ENCODE measurements at places on chromosomes 7 and 10.

DNA sequence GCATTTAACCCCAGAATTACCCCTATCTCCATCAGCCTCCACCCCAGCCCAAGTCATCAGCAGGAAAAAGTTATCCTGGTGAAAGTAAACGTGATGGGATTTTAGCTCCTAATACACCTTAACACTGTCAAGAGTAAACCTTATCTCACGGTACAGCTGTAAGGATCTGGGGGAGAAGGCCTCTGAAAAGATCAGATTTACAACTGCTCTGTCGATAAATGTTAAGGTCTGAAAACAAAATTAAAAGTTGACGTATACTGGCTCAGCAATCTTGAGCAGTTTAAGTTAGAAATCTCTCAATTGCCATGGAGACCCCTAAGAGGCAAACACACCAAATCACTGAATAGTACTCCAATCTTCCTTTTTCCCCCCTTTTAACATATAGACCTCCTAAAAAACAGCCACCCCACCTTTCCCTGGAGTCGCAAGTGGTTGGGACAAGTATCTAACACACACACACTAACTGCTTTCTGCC, 6.1 kb downstream of the SKAP2 start:
- DNase-seq = no peak

- DNase-seq = no peak
These were observed 84.5 kb upstream of the DYNC1I1 start for GRCh38 chr7:95687759-95688343.

DNA sequence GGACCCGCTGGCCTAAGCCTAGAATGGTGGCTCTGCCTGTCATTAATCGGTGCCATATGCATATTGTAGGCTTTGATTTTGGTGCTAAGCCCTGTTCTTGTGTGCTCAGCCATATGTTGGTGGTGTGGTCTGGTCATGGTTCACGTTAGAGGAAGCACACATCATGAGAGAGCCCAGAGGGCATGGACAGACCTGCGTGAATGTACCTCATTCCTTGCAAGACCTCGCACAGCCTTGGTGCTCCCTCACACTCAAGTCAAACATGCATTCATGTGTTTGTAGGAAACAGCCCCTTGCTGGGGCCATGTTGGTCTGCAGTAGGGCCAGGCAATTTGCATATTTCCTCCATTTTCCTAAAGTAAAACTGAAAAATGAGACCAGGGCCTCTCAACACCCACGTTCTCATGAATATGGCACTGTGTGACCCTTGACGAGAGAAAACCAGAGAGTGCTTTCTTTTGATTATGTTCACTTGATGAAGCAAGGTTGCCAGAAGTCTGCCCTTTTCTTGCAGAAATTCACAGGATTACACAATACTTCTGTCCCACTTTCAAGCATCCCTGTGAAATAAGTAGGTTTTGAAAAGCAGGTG, 268.7 kb downstream of the CELF2 start:
- DNase-seq = no peak

DNA sequence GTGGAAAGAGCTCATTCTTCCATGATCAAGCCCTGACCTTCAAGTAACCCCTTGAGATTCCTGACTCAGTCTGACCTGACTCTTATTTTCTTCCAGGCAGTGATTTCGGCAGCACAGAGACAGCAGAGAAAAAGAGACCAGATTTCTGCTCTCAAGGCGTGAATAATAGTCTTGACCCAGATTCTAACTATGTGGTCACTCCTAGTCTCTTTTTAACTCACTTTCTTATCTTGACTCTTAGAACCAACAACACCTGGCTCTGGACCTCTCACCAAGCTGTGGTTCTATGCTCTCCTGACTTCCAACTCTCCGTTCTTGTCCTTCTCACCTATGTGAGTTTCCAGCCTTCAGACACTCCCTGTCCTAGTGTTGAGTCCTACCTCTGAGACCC, 36.9 kb upstream of the KDM7A start:
- no peak for DNase-seq

DNA sequence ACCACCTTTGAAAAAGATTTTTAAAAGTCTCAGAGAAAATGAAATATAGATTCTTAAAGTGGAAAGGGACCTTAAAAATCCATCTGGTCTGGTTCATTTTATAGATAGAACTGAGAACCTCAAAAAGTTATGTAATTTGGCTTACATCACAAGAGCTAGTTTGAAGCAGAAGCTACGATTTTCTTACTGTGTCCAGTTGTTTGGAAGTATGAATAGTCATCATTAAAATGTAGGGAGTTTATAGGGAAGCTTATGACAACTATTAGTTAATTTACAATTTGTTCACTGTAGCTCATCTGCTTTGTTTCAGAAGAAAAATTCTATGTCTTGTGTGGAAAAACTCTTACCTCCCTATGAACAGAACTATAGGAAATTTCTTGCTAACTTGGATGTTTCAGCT, 26.9 kb downstream of the ZEB1 start:
- no peak for DNase-seq

DNA sequence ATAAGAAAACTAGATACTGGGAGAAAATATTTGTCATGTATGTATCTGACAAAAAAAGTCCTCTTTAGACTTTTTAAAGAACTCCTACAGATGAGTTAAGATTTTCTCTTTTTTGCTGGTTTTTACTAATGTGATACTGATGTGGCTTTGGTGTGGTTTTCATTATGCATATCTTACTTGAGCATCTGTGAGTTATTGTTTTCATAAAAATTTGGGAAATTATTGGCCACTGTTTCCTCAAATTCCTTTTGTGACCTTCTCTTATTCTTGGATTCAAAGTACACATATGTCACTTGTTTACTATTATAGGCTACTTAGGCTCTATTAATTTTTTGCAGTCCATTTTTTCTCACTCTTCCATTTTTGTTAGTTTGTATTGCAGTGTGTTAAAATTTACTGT, 89.0 kb downstream of the PPP1R9A start:
- DNase-seq = no peak

DNA sequence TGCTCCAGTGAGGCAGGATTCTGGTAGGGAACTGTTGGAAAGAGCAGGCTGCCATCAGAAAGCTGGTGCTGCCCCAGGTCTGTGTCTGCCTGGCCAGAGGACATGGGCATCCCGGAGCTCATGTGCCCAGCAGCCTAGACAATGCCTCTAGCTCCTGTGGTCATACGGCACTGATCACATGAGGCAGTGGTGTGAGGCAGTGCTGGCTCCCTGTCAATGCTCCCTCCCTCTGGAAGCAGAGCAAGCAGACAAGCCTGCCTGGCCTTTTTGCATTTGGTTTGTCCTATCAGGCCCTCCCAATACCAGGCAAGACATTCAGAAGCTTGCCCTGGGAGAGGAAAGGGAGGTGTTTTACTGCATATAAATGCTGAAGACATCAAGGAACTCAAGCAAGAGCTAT, 19.5 kb upstream of the MMP21 start:
- no peak for DNase-seq

- DNase-seq = no peak
These were observed 84.0 kb upstream of the NPY start for GRCh38 chr7:24199978-24200377.

DNA sequence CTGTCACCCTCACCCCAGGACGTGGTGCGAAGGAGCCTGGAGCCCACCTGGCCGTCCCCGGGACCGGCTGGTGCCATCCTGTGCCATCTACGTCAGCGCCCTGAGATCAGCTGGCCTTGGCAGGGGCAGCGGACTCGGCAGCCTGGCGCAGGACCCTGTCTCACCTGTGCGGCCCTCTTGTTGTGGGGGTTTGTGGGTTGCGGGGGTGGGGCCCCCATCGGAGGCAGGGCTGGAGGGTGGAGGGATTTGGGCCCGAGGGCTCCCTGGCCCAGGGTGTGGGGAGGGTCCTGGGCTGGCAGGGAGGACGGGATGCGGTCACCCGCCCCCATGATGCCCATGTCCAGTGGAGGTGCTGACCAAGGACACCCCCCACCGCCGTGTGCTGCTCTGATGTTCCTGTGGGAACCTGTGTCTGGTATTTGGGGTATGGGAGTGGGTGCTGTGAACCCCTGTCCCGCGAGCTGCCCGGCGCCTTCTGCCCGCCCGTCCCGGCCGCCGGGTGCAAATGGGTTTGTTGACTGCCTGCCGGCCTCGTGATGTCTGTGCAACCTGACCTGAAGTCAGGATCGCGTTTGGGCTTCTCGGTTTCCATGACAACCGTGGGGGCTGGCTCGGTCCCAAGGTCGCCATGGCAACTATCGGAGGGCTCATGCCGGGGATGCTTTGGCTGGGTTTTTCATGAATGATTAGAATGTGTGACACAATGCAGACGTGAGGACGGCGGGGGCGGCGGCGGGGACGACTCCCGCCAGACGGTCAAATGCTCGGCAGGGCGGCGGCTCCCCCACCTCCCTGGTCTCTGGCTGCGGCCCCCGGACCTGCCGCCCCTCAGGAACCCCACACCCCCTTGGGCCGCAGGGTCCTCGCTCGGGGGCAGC, 7.3 kb downstream of the MAFK start:
- no peak for DNase-seq

DNA sequence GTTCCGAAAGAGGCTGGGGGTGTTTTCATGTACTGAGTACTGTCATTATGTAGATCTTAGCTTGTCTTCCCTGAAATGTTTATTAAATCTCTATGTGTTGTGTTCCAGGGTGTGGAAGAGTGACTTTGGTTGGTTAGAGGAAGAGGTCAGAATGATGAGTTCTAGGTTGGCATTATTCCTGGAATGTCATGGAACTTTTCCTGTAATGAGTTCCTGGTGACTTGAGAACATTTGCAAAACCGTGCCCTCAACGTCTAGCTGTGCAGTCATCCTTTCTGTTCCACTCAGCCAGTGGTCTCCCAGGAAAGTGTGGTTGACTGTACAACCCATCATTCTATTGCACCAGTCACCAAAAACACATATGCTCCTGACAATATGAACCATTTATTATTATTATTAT, 129.6 kb downstream of the BICC1 start:
- DNase-seq = no peak

DNA sequence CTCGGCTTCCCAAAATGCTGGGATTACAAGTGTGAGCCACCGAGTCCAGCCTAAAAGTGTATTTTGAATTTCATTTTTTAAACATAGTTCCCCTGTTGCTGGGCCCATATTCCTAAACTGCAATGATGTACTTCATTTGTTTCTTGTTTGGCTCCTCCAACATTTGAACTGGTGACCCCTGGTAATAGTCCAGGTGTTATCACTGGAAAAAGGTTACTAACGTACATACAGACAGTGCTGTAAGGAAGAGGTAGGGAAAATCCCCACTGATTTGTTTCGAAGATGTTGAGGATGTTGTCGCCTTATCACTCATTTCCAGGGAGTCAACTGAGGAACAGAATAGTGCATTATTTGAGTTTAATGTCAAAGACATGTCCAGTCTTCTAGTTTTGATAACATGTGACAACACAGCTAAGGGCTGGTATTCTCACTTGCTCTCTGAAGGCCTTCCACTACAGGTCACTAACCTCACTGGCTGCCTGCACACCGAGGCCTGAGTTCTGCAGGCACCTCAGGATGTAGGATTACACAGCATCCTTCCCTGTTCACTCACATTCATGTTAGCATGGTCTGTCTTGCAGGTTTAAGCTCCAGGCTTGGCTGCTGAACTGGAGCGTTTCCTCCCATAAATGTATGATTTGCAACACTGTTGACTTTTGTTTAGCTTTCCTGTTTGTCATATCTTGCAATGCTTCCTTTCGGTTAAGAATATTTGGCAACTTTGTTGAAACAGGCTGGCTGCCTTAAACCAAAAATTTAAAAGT, 362.8 kb downstream of the INHBA start:
- no peak for DNase-seq

GRCh38 chr7:132677918-132678317, 101.6 kb upstream of the PLXNA4 start:
- DNase-seq = no peak

DNA sequence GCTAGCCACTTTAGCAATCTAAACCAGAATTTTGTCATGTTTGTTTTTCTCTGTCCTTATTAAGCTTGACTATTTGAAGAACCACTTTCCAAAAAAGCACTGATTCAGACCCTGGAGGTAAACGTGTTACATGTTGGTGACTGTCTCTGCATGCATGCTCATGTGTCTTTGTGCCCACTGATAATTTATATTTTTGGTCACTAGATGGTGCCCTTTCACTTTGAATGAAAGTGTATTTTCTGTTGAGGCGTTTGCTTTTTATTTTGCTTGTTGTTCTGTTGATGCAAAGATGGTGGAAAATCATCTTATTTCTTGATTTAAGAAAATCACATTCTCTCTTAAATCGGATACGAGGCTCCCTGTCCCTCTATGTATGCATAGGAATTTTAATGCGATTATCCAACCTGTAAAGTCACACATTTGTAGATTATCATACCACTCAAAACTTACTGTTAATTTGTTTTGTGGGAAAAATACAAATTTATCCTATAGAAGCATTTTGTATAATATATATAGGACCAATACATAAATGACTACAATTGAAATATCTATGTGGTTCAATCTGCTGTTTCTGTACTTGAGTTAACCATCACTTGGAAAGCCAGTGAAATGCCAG, 269.3 kb downstream of the BICC1 start:
- DNase-seq = no peak

GRCh38 chr10:33027088-33027487, 69.1 kb upstream of the ITGB1 start:
- no peak for DNase-seq

- DNase-seq = no peak
These were observed 73.5 kb upstream of the DLX6 start for GRCh38 chr7:96931891-96932290.

- DNase-seq = no peak
These were observed 37.0 kb upstream of the CHST15 start for GRCh38 chr10:124130198-124130900.

DNA sequence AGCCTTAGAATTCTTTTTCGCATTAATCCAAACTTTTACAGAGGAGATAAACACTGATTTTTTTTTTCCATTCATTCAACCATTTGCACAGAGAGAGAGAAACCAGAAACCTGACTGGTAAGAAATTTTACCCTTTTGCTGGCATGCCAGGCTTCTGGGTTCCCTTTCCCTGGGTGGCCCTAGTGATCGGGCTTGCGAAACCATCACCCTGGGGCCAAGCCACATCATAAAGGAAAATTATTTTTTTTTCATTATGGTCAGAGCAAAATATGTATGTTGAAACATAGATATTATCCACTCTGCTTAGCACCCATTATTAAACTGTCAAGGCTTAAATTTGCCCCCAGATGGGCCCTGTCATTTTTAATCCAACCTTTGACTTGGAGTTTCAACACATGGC, 55.4 kb upstream of the INHBA start:
- DNase-seq = no peak

- no peak for DNase-seq
These were observed 11.6 kb downstream of the CRPPA start for GRCh38 chr7:16409777-16410176.

GRCh38 chr7:1883834-1884582, 213.9 kb downstream of the ELFN1 start:
- DNase-seq = no peak

DNA sequence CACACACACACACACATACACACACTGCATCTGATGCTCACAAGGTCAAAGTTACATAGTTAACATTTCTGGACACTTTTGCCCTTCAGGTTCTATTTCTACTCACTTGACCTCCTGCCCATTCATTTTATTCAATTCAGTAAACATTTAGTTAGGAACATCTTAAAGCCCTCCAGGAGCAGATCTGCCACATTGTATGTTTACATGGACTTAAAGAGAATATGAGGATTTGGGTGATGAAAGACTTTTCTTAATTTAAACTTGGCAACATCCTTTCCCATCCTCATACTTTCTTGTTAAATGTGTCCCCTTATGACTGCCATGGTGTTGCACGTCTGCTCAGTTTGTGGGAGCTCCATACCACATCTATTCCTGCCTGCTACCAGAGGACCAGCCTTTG, 322.8 kb upstream of the BMPER start:
- no peak for DNase-seq

- no peak for DNase-seq
These were observed 52.3 kb upstream of the MYL10 start for GRCh38 chr7:101681170-101682007.

- DNase-seq = no peak
These were observed 270.1 kb downstream of the PTPRN2 start for GRCh38 chr7:158317238-158318205.

GRCh38 chr7:74020390-74020789, 7.6 kb upstream of the ELN start:
- DNase-seq = no peak
